ENCODE measurements at places on chromosomes 12 and 14.

GRCh38 chr14:73700325-73700724, 13.9 kb downstream of the PNMA1 start:
- DNase-seq = no peak

GRCh38 chr14:47422191-47422590, 253.2 kb downstream of the MDGA2 start:
- DNase-seq = no peak

DNA sequence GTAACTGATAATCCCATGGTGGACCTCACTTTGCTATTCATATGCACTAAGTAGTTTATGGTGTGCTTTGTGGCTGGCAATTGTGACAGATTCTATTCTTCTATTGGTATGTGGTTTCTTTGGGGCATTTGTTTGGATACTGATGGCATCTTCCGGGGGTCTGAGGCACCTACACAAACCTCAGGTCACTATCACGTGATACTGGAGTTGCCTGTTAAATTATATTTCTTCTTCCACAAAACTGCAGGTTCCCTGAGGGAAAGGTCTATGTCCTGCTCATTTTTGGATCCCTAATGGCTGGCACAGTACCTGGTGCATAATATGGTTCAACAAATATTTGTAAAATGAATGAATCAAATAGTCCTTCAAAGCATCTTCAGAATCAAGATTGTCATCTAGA, 49.5 kb upstream of the HELB start:
- no peak for DNase-seq

GRCh38 chr12:108821407-108822397, 35.7 kb downstream of the SSH1 start:
- no peak for DNase-seq

DNA sequence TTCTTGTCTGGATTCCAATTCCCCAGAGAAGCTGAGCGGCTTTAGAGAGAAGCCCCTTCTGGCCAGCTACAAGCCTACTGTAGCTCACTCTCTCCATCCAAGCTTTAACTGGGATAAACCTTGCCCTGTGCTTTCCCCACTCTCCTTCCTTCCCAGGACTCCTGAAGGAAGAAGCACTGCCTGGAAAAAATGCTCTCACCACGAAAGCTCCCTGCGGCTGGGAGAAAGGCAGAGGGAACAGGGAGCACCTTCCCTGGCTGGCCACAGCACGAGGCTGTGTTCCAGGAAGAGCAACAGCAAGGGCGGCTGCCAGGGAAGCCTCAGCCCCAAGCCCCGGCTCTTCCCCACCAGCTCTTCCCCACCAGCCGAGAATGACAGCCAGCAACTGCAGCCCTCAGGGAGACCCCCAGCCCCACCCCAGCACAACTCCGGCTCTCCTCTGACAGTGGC, 40.8 kb upstream of the PNMA1 start:
- no peak for DNase-seq

DNA sequence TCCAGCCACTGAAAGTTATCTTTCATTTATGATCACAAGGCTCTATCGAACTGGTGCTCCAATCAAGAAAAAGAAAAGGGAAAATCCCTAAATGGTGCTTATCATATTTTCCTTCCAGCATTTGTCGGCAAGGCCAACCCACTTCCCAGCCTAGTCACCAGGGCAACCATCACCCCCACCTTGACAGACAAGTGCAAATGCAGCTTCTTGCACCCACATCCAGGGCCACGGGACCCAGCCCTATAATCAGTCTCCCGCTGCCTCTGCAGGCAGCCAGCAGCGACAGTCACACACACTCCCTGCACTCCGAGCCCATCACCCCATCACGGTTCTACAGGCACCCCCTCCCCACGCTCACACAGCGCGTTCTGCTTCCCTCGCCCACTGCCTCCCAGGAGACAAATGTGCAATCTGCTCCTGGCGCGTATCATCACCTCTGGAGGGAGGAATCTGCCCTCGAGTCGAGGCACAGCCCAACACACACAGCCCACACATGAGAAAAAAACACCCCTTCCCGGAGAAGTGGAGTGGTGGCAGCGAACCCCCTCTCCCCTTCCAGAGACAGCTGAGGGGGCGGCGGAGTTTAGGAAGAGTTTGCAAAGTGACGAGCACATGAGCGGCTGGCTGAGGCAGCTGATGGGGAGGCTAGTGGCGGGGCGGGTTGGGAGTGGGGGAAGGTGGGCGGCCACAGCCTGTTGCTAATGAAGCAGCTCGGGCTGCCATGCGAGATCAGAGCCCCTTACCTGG, 9.3 kb upstream of the PPP4R4 start:
- DNase-seq = no peak

GRCh38 chr12:50006754-50007442, 18.4 kb downstream of the RACGAP1 start:
- no peak for DNase-seq

GRCh38 chr14:38716926-38717325, 386.1 kb downstream of the SEC23A start:
- peak; percentile 20 for DNase-seq

DNA sequence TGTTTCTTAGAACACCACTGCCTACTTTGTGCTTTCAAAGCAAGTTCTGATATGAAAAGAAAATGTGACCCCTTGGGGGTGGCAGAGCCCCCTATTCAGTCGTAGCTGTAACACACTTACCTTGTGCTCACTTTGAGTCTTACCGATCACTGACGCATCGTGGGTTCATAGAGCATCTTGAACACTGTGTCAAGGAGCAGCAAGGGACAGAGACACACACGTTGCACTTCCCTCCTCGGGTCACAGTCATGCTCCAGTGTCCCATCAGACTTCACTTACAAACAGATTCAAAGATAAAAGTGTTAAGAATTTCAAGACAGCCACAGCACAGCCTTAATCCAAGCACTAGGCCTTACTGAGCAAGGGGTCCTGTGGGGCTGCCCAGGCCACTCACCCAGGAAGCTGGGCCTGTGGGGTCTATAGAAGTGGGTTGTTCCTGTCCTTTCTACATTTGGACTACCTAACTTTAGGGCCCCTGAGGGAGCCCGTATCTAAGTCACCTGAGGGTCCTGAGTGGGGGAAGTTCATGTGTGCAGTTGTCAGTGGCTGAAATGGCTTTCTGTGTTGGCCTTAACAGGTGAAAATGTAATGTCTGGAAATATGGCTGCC, 75.4 kb upstream of the BDKRB2 start:
- no peak for DNase-seq

GRCh38 chr12:27193106-27193505, 51.0 kb upstream of the STK38L start:
- DNase-seq = no peak

DNA sequence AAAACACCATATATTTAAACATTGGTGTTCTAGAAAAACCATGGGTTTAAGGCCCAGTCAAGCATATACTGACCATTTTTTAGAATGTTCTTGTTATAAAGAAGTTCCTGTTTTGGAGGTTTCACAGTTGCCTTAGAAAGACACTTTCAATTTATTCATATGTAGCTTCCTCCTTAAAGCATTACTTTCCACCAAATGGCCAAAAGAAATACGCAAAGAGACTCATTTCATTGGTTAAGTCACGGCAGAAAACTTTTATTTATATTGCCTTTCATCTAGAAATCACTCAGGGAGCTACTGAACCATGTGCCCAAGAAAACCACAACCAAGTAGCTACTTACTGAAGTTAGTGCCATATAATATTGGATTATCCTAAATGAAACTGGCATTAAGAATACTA, 40.0 kb downstream of the MYBPC1 start:
- no peak for DNase-seq

GRCh38 chr14:58805605-58806409, 168.0 kb downstream of the DACT1 start:
- peak; percentile 60 for DNase-seq

DNA sequence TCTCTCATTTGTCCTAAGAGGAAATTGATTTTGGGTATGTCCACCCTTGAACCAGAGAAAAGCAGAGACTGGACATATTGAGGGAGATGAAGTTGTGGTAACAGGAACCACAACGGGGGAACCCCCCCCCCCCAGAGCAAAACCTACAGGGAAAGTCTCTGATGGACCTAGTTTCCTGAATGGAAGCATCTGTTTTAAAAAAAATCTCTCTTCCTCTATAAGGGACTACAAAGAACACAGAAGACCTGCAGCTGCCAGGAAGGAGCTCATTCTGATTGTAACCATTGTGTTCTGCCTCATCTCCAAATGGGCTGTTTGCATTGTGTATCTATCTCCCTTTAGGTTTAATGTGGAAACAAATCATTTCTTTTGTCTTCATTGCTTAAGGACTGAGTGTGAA, 13.4 kb downstream of the C1S start:
- no peak for DNase-seq

DNA sequence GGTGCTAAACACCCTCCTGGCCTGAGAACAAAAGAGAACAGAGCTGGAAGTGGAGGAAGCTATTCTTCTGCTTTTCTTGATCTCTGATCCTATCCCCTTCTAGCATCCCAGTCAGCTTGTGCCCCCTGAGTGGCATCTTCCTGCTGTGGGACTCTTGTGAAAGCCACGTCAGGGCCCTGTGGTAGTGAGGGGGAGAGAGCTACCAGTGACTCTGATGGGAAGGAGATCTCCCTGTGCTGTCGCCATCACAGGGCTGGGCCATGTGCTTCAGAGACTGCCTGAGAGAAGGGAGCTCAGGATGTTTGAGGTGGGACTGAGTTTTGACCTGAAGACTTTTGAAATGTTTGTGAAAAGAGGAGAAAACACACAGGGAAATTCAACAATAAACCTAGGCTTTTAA, 107.6 kb upstream of the FUT8 start:
- DNase-seq = no peak

DNA sequence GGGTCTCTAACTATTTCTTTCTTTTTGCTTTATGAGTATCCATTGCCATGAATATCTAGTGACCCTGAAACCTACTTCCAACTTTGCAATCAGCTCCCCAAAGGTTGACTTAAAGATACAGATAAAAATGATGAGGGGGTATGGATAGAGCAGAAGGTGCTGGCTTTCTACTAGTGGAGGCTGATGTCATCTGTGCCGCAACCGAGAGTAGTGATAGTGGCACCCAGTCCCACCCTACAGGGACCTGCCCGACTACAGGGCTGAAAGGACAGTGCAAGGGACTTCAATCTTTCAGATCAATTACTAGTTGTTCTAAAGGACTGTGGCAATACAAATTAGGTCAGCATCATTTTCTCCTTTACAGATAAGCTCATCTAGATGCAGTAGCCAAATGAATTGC, 806.0 kb downstream of the VRK1 start:
- no peak for DNase-seq

- no peak for DNase-seq
Measured at GRCh38 chr14:76133103-76133502, 18.6 kb upstream of the GPATCH2L start.

- DNase-seq = no peak
Measured at GRCh38 chr12:20089077-20089476, 279.3 kb upstream of the PDE3A start.

- no peak for DNase-seq
Measured at GRCh38 chr12:52310622-52311284, 10.4 kb downstream of the KRT83 start.

- DNase-seq = no peak
Measured at GRCh38 chr12:72276181-72276805, 4.1 kb downstream of the TRHDE start.

DNA sequence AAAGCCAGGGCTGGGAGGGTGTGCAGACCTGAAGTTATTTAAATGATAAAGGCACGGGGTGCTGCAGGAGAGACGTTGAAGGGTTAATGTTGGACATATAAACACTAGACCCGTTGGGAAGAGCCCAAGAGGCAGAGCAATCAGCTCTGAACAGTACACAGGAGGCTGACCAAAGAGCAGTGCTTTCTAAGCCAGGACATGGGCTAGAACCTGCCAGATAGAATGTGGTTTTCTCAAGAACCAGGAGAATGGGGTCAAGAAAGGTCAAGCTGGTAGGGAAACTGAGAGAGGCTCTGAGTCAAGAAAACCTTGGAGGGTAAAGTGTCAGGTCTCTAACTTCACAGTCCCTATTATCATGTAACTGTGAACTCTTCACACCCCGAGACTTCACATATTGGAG, 143.2 kb upstream of the EEA1 start:
- no peak for DNase-seq

DNA sequence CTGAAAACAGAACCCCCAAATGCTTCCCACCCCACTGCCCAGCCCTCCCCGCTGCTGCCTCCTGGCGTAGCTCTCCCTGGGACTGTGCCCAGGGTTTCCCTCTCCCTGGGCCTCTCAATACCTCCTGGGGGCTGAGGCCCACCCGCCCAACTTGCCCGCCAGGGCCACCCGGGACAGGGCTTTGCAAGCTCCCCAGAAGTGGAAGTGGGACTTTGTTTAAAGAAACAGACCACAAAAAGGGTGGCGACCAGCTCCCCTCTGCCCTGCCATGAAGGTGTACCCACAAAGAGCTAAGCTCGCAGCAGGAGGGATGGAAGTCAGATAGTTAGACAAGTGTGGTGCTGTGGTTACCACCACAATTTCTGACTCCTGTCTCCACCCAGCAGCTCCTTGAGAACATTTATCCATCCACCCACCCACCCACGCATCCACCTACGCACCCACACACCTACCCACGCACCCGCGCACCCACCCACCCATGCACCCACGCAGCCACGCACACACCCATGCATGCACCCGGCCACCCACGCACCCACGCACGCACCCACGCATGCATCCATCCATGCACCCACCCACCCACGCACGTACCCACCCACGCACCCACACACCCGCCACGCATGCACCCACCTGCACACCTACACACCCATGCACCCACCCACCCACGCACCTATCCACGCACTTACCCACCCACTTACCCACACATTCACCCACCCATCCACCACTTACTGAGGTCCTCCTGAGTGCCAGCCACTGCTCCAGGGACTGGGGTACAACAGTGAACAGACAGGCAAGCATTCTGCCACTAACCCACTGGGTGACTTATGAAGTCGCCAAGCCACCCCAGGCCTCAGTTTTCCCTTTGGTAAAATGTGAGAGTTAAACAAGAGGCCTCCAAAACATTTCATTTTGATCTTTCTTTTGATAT, 127.3 kb downstream of the SCARB1 start:
- DNase-seq = no peak

GRCh38 chr12:52798003-52798670, 2.2 kb upstream of the KRT3 start:
- no peak for DNase-seq

GRCh38 chr14:30988509-30988908, 36.9 kb upstream of the AP4S1 start:
- no peak for DNase-seq

DNA sequence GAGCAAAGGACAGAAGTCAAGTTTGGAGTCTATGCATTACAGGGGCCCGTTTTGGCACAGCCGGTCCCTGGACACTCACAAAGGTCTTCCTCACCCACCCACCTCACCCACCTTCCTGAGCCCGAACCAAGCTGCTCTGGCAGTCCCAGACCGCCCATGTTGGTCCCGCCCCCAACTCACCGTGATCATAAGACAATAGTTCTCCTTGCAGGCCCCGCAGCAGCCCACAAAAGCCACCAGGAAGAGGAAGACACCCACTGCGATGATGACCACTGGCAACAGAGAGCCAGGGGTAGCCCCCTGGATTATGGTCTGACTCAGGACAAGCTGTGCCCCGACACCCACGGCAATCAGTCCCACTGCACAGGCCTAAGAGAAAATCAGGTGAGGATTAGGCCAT, 1.8 kb downstream of the CD63 start:
- DNase-seq = no peak

- DNase-seq = no peak
Measured at GRCh38 chr12:120229487-120230325, 28.8 kb upstream of the RPLP0 start.

- DNase-seq = no peak
Measured at GRCh38 chr12:79566452-79567174, 124.2 kb downstream of the PAWR start.
